ENCODE measurements at places on chromosomes 3 and 15.

- DNase-seq = no peak
Observed at GRCh38 chr3:76367281-76367680, 581.9 kb upstream of the ZNF717 start.

GRCh38 chr3:2554656-2555055, 456.0 kb downstream of the CNTN4 start:
- no peak for DNase-seq

GRCh38 chr3:141093971-141094684, 43.0 kb downstream of the SPSB4 start:
- DNase-seq = no peak

DNA sequence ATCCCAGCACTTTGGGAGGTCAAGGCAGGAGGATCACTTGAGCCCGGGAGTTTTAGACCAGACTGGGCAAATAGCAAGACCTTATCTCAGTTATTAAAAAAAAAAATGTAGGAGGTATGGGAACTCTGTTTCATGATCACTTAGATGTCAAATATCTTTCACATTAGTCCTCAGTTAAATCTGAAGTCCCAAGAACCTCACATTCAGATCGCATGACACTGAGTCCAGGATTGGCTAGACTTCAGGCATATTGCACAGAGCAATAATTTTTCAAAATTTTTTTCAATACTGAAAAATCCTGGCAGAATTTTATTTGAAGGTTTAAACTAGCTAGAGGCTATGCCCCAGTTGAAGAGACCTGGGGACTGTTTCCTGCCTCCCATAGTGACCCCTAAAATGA, 56.3 kb upstream of the ZNF148 start:
- no peak for DNase-seq

DNA sequence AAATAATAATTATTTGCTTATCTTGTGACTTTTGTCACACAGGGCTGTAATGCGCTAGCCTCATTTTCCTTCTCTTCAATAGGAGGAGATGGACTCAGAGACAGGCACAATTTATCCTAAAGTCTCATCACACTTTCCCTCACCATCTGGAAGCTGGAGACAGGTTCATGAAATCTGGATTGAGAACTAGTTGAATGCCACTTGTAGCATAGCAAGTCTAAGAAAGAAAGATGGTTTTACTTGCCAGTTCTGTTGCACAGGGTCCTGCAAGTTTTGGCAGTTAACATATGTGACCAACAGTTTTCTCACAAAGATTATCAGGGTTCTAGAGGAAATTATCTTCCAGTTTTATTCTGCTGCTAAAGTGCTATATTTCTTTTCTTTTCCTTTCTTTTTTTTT, 9.0 kb upstream of the ZSCAN2 start:
- no peak for DNase-seq

DNA sequence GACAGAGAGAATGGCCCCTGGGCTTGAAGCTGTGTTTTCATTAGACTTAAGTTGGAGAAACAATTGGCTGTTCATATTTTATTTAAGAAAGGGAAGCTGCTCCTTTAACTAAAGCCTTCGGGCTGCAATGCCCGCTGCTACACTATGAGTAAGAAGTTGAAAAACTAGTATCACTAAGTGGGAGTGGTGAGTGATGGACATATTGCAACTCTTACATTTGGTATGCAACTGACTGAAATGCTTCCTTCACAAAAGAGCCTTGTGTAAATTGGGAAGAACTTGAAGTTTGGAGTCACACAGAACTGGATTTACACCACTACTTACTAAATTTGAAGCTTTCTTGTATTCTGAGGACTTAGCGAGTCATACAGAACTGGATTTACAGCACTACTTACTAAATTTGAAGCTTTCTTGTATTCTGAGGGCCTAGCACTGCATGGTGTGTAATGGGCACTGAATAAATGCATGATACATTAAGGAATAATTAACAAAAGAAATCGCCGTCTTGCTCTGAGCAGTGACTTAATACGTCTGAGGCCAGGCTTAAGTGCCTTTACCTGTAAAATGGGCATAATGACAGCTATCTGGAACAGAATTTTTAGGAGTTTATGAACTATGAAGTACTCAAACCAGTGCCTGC, 149.5 kb downstream of the RYR3 start:
- no peak for DNase-seq

- DNase-seq = no peak
Observed at GRCh38 chr3:117743993-117744392, 1034.4 kb downstream of the TUSC7 start.

GRCh38 chr3:121063628-121064027, 155.6 kb downstream of the STXBP5L start:
- no peak for DNase-seq

GRCh38 chr15:39345176-39345575, 235.7 kb upstream of the THBS1 start:
- DNase-seq = no peak

DNA sequence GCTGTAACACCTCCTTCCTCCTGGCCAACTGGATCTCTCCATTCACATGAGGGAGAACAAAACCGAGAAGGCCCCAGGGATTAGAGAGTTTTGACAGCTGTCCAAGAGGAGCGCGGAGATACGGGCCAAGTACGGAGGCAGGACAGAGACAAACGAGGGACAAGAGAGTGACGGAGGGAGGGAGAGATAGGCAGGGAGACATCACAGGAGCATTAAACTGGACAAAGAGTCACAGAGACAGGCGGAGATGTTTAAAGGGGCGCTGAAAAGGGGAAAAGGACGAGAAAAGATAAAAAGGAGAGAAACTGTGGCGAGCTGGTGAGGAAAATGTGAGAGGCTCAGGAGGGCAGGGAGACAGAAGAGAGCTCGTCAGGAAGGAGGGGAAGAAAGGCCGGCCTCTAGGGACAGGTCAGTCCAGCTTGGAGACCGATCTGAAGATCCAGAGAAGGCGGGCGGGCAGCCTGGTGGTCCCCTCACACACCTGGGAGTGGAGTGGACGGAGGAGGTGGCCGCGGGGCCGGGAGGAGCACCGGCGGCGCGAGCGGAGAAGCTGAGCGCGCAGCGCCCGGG, 40.5 kb upstream of the ROPN1 start:
- no peak for DNase-seq

DNA sequence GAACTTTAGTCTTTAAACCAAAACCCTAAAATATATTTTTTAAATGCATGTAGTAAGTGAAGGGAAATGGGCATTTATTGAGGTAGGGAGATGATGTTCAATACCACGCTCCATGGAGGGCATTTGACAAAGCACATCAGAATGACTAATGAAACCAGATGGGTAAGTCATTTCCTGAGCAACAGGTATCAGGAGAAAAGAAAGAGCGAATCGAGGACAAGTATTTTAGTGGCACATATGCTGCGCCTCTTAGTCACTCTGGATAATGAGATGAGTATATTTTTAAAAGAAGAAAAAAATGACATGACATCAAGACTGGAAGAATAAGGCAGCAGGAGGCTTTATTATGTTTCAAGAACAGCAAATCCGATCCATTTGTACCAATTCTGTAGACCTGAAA, 129.0 kb upstream of the ARHGEF3 start:
- no peak for DNase-seq

DNA sequence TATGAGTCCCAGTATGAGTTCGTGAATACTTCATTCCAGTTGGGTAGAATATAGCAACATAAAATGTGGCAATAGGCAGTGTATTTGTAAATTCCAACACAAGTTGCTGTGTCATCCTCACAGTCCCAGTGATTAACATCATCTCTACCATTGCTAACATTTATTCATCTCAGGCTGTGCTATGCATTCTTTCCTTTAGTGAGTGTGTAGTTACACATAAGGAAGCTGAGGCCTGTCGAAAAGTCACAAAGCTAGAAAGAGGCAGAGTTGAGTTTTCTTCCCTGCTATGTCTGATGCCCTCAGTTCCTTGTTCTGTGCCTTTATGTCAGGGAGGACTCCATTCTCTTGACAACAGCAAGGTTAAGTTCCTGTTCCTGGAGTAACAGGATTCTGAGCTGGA, 96.4 kb downstream of the FNDC3B start:
- no peak for DNase-seq

DNA sequence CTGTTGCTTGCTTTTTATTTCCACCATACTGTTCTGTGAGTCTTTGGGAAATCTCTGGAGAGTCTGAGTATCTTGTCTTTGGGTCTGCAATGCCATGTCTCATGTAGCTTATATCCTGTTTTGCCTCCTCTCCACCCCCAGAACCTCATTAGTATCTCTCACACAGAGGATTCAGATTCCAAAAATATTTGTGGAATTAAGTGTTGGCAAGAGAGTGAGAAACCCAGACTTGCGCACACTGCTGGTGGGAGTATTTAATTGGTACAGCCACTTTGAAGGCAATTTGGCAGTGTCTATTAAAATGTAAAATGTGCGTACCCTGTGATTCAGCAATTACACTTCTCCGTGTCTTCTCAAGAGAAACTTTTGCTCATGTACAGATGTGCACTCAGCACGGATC, 68.6 kb downstream of the ZNF621 start:
- no peak for DNase-seq

- no peak for DNase-seq
Observed at GRCh38 chr3:40719660-40720287, 195.0 kb downstream of the ZNF621 start.

- DNase-seq = no peak
Observed at GRCh38 chr3:16375891-16376290, 110.9 kb downstream of the OXNAD1 start.

GRCh38 chr3:176247191-176247590, 950.1 kb downstream of the TBL1XR1 start:
- DNase-seq = no peak

DNA sequence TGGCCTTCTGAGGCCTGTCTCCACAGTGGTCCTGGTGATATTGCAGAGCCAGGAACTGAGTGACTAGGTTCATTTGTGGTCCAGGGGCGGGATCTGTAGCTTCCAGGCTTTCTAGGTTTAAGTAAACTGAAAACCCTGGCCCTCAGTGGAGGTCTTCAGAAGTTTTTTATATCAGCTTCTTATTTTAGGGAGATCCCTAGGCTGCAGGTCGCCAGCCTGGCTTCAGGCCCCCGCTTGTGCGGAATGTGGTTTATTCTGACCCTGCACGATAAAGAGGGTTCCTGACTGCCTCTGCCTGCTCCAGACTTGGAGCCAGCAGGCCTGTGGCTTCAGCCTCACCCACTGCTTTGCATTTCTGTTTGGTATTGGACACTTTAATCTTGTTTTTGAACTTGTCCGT, 133.9 kb upstream of the PLXNA1 start:
- DNase-seq = no peak

DNA sequence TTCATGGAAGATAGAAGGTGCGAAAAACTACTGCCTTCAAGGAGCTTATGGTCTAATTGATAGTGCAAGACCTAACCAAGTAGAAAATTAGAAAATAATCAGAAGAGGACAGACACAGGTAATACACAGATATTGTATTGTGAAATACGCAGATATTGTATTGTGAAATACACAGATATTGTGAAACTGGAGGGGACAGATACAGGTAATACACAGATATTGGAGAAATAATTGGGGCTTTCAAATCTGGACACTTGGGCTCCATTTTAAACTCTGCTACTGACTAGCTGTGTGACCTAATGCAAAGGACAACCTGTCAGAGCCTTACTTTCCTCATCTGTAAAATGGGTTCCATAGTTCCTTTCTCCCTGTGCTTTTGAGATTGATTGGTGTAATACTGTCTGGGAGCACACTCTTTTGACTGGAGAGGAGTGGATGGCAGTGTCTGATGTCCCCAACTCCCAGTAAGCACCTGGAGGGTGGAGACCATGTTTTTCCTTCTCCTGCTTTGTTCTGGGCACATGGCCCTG, 272.8 kb downstream of the TLE3 start:
- no peak for DNase-seq

- DNase-seq = no peak
Observed at GRCh38 chr15:73009066-73010056, 42.9 kb upstream of the NEO1 start.

DNA sequence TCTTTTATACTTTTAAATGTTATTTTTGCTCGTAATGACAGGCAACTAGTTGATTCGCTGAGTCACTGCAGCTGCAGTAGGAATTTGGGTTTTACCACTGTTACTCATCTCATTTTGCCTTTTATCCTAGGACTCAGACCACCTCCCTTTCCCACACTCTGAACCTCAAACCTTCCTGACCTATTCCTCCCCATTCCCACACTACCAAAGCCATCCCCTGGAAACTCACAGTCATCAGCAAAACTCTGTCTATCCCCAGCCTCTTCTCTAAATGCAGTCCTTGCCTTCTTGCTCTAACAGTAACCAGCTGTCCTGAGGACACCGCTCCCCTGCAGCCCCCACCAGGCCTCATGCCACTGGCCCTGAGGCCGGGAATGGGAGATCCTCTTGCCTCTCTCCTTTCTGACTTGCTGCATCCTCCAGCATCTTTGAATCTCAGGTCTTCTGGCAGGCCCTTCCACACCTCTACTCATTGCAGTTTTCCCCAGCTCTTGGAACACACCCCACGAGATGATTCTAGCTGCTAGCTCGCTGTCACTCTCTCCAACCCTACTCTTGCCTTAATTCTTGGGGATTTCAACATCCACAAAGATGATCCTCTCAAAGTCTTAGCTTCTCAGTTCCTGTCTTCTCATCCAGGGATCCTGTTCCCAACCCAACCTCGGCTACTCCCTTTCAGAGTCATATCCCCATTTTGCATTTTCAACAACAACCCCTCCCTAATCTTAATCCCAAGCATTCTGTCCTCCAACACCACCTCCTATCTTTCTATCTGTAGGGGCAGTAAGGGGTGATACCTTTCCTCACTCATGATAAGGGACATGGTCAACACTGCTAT, 55.9 kb upstream of the C3orf80 start:
- no peak for DNase-seq

- DNase-seq = no peak
Observed at GRCh38 chr3:189914799-189915198, 205.9 kb downstream of the P3H2 start.

DNA sequence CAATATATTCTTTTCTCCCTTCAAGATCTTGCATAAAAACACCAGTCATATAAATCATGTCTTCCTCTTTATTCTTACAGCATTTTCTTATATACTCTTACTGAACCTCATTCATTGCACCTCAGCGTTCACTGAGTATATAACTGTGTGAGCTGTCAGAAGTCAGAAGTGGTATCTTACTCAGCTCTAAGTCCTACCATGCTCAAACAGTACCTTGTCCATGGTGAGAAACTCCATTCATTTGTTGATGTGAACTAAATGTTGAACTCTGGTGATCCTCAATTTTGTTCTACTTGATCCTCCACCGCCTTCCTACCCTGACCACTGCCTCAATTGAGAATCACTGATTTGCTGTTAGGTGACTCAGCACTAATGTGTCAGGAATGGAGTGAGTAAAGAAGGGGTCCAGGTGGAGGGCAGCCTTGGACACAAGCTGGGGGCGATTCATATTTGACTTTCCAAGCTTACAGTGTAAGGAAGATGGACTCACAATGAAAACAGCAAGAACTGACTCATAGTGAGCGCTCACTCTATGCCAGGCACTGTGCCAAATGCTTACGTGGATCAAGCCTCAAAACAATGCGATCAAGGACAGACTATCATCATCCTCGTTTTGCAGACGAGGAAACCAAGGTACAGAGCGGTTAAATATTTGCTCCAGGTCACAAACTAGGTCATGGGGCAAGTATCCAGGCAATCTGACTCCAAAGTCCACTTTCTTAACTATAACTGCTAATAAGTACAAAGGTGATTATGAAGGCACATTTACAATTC, 13.5 kb upstream of the ZFYVE19 start:
- no peak for DNase-seq

Measured in stimulated activated CD8-positive, alpha-beta memory T cell treated with anti-CD3 and anti-CD28 coated beads, Interleukin-4, amount 100 ng/mL, for 1 hour (primary cell).